Stimulated activated CD4-positive, alpha-beta T cell treated with anti-CD3 and anti-CD28 coated beads, Interleukin-4, amount 100 ng/mL, for 1 hour (primary cell): ENCODE measurements at places on chromosomes 7 and 10.

GRCh38 chr7:114832906-114833595 lies 88.8 kb upstream of the MDFIC start:
- DNase-seq = no peak

DNA sequence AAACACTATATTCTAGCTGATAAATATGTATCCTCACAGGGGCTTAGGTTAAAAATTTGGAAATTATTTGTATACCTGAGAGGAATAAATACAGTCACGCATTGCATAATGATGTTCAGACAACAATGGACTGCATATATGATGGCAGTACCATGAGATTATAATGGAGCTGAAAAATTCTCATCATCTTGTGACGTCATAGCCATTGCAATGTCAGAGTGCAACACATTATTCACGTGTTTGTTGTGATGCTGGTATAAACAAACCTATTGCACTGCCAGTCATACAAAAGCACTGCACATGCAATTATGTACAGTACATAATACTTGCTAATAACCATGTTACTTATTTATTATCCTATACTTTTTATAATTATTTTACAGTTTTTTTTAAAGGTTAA lies 31.4 kb downstream of the STEAP1B start:
- no peak for DNase-seq

DNA sequence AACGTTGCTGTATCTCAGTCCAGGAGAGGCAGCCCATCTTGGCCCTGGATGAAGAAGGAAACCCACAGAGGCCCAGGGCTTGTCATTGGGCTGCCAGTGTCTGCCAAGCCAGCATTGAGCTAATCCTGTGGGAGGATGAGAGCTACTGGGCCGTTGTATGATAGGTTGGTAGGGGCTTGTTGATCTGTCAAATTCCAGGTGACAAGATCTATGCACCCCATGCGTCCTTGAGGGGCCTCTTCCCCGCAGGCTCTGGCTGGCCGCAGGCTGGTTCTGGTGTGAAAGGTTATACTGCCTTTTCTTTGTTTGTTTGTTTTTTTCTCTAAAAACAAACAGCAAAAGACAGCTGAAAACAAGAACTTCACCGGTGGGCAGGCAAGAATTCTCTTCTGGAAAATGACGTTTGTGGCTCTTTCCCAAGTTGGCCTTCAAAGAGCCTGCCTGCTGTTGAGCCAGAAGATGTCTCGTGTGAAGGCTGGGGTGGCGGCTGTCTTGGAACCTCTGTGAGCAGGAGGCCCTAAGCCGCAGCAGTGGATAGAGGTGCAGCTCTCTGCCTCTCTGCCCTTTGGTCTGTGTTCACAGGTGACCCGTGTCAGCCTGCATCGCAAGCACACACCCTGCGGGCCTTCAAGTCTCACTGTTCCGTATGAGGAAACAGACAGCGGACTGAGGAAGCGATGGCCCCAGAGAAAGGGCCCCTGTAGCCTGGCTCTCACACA lies 23.3 kb downstream of the CYP17A1 start:
- DNase-seq = no peak

- no peak for DNase-seq
These were observed 67.6 kb downstream of the FAM53B start for GRCh38 chr10:124676416-124677062.

DNA sequence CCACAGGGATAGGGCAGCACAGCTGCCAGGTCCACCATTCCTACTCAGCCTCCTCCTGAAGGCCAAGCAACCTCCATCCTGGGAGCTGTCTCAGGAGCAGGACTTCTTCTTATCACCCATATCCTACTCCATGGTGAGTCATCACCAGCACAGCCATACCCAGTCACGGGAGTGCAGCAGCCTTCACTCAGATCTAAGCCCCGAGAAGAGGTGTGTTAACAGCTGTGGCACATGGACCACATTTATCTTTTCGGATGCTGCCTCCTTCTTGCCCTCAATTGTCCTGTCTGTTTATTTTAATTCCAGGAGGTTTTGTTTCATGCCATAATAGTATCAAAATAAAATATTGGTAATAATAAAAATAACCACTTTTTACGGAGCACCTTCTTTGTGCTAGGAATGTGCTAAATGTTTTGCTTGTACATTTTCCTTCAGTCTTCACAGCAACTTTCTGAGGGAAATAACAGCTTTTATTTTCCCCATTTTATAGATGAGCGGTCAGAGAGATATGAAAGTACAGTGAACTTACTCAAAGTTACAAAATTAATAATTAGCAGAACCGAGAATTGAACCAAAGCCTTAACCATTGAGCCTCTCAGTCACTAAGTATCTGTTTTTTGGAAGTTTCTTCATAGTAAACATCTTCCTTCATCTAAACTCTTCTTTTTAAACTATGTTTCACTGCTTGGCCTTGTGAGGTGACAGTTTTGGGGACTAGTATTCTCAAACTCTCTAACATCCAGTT lies 2.5 kb upstream of the KEL start:
- DNase-seq = no peak

- DNase-seq = peak; percentile 23
These were observed 1.7 kb downstream of the ZEB1 start for GRCh38 chr10:31320550-31321211.

- no peak for DNase-seq
These were observed 346.8 kb upstream of the ETV1 start for GRCh38 chr7:14336256-14336655.

DNA sequence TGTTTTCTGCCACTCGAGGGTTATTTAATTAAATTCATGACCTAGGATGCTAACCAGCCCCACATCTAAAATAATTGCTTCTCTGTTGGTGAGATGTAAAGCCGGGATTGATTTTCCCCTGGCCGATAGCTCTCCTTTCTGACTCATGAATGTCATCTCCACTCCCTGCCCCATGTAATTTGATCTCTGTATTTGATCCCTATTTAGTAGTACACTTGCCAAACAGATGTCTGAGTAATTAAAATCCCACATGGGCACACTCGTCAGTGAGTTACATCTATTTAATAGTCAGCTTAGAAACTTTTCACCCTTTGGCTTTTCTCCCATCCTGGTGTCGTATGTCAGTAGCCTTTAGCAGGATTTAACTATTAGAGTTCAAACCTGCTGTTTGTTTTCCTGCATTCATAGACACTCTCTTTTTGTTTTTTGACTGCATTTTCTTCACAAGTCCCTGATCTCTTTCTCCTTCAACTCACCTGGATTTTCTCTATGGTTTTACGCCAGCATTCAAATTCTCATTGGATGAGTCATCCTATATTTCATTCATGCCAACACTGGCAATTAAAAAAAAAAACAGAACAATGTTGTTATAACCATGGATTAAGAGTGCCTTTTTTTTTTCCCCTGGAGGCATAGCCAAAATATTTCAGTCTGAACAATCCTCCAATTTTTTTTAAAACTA lies 82.7 kb downstream of the SPAG6 start:
- no peak for DNase-seq

DNA sequence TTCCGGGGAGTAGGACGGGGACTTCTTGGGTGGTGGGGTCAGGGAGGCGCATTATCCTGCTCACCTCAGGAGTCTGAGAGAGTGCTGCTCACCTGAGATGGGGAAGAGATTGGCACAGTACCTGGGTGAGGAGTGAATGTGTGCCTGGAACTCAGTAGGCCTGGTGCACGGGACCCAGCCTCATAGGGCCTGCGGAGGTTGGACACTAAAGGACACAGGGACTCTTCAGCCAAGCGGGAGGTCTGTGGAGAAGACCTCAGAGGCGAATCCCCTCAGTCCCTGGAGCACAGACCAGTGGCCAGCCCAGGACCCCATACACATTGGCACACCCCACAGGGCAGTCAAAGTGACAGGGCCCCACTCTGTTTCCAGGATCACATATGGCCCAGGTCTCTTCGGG lies 73.2 kb downstream of the OAT start:
- DNase-seq = no peak

- peak; percentile 56 for DNase-seq
These were observed at the start of gene SMARCD3 for GRCh38 chr7:151248346-151249033. Gene SMARCD3 (minus strand): TSS chr7:151248694. CDS start chr7:151248562, 132 bp downstream.

- no peak for DNase-seq
These were observed 9.5 kb downstream of the CPED1 start for GRCh38 chr7:120997882-120998474.
